ENCODE measurements at places on chromosomes 13 and 19.

DNA sequence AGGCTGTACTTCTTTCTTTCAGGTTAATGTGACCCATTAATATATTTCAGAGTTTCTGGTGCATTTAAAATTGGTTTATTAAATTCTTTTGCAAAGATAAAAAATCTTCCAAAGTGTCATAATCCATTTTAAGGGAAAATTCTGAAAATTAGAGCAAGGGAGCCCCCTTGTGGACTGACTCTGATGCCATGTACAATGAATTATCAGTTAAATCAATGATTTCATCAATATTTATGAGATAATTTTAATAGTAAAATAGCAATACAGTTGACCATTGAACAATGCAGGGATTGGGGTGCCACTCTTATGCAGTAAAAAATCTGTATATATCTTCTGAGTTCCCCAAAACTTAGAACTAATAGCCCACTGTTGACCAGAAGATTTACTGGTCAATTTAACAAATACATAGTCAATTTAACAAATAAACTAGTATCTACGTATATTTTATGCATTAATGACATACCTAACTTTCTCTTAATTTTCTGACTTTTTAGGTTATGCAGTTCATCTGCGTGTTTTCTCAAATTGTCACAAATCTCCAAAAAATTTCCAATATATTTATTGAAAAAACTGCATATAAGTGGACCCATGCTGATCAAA, 479.1 kb upstream of the MIR17HG start:
- peak; percentile 26 for DNase-seq

DNA sequence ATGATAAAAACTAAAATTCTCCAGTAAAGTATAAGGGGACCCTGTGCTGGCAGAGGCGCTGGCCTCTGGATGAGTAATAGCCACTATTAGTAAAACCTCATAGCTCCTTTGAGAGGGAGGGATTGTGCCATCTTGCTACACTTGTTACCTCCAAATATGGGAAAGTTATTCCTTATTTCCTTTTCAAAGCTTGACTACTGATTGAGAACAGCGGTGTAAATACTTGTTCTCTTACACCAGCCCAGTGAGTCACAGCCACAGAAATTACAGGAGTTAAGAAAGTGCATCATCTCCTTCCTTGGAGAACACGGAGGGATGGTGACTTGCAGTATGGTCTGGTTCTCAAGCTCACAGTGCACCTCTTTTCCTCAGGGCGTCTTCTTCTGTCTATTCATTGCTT, 379.0 kb downstream of the EFNB2 start:
- no peak for DNase-seq

- no peak for DNase-seq
Measured at GRCh38 chr19:38889803-38890202, 9.6 kb downstream of the SIRT2 start.

- peak; percentile 16 for DNase-seq
Measured at GRCh38 chr19:44905437-44906160, at the start of gene APOE. Gene APOE, plus strand, starts transcription at chr19:44905796. Its CDS starts 829 bp downstream, at chr19:44906625.

DNA sequence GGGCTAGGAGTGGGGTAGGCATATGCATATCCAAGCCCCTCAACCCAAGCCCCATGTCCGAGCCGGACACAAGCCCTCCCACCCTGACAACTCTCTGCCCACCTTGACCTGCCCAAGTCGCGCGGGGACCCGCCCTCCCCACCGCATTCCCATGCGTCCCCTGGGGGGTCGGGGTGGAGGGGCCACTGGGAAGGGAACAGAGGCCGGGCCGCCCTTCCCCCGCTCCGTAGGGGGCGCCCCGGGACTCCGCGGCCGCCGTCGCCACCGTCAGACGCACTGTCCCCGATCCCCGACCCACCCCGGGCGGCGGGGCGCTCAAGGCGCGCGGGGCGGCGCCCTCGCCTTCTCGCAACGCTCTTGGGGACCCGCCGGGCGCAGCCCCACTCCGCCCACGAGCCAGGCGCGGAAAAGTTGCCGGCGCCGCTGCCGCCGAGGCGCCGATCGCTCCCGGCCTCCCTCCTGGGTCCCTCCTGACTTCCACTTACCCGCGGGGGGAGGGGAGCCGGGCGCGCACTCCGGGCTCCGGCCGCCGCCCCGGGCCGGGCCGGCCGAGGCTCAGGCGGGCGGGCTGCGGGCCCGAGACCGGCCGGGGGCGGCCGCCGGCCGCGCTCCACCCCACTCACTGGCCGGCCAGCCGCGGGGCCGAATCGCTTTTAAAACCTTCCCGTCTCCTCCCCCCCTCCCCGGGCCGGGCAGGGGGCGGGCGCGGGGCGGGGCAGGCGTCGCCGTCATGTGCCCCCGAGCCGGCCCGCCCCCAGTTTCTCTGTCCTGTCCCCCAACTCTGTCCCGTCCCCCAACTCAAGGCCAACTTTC, 34.4 kb upstream of the NANOS3 start:
- DNase-seq = peak; percentile 43

GRCh38 chr19:4534836-4535658, at the start of gene PLIN5:
Gene PLIN5, minus strand, starts transcription at chr19:4535224. Its CDS starts 1,150 bp downstream, at chr19:4534074.
- DNase-seq = peak; percentile 42

- DNase-seq = no peak
Measured at GRCh38 chr13:49936968-49937273, 781 bp upstream of the SPRYD7 start.

DNA sequence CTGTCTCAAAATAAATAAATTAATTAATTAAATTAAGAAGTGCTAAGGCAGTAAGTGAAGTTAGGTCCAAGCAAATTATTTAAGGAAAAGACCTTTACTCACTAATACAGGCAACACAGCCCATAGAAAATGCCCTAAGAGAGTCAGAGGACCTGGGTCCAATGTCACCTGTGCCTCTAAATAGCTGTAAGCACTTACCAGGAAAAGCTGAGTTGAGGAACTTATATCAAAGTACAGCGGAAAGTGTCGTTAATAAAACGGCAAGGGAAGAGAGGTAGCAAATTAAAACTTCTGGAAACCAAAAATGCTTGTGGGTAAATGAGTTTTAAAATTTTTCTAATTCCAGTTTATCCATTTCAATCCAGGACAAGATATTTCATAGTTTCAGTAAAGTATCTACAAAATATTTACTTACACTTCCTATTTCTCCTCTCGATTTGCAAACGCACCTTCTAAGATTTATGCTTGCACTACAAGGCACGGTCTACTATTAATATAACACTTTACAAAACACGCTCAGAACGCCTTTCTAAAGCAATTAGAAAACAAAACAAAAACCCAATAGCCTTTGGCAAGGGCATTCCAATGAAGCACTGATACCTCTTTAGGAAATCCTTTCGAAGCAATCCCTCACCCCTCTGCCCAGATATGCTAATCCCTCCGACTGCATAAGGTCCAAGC, 963 bp downstream of the VPS36 start:
- DNase-seq = no peak

- peak; percentile 20 for DNase-seq
Measured at GRCh38 chr19:42281146-42281826, 12.2 kb downstream of the CIC start.

GRCh38 chr13:22505489-22505888, 675.3 kb upstream of the SGCG start:
- no peak for DNase-seq

- no peak for DNase-seq
Measured at GRCh38 chr13:93723316-93723715, 496.7 kb downstream of the GPC6 start.

GRCh38 chr13:31978021-31978420, 53.6 kb upstream of the FRY start:
- no peak for DNase-seq

DNA sequence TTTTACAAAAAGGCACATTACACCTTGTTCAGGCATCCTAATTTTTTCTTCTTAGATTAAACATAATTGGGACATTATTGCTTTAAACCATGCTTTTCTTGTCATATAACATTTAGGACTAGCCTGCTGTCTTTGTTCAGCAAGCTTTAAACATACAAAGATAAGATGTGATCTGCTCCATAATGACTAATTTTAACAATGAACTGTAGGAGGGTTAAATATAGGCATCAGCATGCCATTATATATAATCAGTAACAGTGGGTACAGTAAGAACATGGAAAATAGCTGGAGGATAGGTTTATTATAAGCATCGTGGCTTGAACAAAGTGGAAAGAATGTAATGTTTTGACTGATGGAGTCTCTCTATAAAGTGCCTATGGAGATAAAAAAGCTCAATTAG, 661.7 kb downstream of the SLITRK6 start:
- DNase-seq = no peak

- no peak for DNase-seq
Measured at GRCh38 chr19:4057931-4058692, 8.6 kb downstream of the ZBTB7A start.

DNA sequence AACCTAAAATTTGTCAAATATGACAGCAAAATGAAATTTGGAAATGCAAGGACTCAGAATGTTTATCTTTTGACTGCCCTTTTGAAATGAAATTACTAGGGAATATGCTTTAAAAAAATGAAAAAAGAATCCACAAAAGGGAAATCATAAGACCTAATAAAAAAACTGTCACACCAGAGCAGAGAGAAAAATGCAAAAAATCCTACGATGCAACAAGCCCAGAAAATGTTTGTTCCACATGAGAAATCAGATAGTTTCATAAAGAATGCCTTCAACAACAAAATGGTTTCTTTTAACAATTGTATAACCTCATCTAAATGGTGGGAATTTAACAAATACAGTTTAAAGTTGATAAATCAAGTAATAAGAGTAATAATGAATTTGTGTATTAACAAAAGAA, 8.0 kb downstream of the LPAR6 start:
- no peak for DNase-seq

DNA sequence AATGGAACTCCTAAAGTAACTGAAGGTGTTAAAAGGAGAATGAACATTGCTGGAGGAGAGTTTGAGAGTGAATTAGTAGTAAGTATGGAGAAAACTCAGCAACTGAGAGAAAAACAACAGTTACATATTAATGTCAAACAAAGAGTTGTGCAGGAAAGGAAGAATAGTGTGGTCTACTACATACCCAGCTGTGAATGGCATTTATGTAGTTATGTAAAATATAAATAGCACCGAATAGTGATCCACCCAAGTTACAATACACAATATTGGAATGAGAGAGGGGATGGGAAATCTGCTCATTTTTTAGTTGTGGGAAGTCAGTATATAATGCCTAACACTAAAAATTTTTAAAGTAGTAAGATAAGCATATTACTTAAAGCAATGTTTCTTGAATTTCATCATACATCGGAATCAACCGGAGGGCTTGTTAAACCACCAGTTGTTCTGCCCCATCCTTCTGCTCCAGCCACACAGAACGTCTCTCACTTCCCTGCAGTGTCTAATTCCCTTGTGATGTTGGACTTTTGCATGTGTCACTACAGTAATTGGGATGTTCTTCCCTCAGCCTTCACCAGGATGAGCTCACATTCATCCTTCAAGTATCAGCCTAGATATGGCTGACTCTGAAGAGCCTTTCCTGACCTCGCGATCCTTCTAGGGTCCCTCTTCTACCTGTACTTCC, 11.5 kb downstream of the CCDC70 start:
- no peak for DNase-seq

DNA sequence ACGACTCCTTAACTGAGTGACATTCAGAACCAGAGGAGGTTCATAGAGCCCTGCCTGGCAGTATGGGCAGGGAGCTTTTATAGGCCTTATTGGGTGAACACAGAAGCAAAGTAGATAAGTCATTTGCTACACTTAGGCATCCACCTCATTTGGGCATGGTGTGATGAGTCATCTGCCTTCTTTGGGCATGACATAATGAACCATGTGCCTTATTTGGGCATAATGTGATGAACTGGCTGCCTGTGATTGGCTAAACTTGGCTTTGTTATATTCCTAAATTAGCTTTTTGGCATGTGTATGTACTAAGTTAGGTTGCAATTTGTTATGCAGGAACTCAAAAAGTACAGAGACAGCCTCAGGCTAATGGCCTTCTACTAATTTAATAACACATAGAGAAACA, 2210.2 kb upstream of the PCDH20 start:
- DNase-seq = no peak

GRCh38 chr13:21998279-21998990, 327.6 kb downstream of the FGF9 start:
- DNase-seq = no peak

GRCh38 chr19:4327252-4327876, 11.3 kb downstream of the STAP2 start:
- no peak for DNase-seq

DNA sequence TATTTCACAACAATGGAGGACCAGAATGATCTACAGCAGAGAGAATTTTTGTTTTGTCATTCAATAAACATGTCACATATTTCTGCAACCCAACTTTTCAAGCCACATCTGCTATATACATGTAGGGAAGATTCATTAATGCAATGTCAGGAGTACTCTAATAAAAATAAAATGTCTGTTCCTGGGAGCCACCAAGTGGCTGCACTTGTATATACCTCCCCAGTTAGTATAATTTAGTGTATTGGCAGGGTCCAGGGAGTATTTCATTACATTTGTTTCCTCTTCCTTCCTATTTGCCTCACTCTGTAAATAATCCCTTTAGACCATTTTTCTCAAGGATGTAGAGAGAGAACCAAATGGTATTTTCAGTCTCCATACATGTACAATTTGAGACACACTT, 1169.0 kb downstream of the DIAPH3 start:
- no peak for DNase-seq

DNA sequence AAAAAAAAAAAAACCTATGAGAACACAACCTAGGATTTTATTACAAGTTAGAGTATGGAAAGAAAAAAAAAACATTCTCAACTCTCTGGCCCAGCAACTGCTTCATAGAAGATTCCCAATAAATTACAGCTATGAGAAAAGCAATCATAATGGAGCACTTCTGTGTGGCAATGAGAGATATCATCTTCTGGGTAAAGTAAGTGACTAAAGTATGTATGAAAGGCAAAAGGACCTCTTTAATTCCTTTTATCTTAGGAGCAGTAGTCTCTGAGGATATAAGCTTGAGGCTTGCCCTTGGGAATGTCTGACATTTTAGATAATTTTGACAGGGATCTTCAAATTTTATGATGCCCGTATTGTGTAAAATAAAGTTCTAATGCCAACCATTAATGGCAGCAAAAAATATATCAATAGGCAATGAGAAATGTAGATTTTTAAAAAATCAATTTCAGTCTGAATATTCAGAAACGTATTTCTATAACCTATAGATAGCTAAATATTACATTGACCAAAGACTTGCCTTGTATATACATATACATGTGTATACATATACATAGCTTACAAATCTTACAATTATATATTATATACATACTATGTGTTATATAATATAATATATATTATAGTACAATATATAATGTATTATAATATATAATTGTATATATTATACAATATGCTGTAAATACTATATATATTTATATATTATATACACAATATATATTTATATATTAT, 823.9 kb upstream of the SLITRK1 start:
- peak; percentile 52 for DNase-seq

GRCh38 chr13:112060899-112061366, 6.0 kb upstream of the SOX1 start:
- DNase-seq = no peak

- no peak for DNase-seq
Measured at GRCh38 chr19:16328824-16329482, 4.3 kb downstream of the KLF2 start.

- peak; percentile 90 for DNase-seq
Measured at GRCh38 chr19:8592231-8593009, 15.2 kb upstream of the MYO1F start.

All from KBM-7 (cell line).